ENCODE measurements at places on chromosomes 12 and 14.
A peak's percentile ranks its signal among the peaks of the same experiment; 100 is the strongest.

- DNase-seq = peak; percentile 70
These were observed 90.3 kb downstream of the C12orf75 start for GRCh38 chr12:105420659-105421240.

- DNase-seq = no peak
These were observed 4.1 kb upstream of the RERG start for GRCh38 chr12:15225136-15225862.

GRCh38 chr14:69353168-69353567, 44.9 kb downstream of the ERH start:
- DNase-seq = no peak

DNA sequence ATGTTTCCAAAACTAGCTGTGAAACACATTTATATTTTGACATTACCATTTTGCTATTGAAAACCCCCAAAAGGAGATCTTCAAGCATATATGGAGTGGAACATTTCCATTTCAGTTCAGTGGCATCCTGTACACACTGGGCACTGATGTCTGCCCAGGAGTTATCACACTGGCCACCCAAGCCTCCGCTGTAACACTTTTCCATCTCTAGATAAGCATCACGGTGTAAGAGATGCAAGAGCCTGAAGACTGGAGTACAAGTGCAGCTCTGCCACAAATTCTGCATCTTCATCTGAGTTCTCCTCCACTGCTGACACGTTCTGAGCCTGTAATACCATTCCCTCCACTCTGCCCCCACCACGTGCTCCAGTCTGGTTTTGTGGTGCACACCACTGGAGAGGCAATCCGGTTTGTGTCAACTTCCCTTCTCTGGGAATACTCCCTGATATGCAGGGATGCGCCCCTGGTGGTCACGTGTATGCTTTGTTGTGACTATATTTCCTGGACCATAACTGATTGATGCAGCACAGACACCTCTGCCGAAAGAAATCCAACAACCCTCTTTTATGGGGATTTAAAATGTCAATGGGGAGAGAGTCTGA, 12.7 kb downstream of the SPTLC2 start:
- DNase-seq = peak; percentile 76

GRCh38 chr14:30681752-30682355, 59.7 kb downstream of the SCFD1 start:
- DNase-seq = peak; percentile 35
